ENCODE measurements at places on chromosomes 1 and 21.

- DNase-seq: no peak
Observed at GRCh38 chr1:244246334-244246733, 195.3 kb downstream of the ZBTB18 start.

GRCh38 chr1:59138402-59138801 is 158.5 kb upstream of the FGGY start:
- no peak for DNase-seq

DNA sequence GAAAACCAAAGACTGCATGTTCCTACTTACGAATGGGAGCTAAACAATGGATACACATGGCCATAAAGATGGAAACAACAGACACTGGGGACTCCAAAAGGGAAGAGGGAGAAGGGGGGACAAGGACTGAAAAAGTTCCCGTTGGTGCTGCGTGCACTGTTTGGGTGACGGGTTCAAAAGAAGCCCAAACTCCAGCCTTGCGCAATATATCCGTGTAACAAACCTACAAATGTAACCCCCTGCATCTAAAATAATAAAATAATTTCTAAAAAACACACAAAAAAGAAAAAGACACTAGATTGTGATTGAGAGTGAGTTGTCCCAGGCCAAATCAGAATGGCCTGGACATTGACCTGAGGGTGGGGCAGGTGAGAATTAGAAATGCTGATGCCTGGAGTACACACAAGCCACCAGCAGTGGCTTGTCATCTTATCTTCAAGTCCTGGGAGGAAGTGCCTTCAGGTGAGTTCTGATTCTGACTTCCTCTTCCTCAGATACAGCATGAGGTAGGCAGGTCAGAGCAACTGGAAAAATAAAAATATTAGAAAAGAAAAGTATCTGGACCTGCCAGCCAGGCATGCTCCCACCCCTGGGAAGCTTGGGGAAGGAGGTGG is 54.7 kb downstream of the SPATA46 start:
- no peak for DNase-seq

- DNase-seq: no peak
Observed at GRCh38 chr1:233082778-233083550, 132.6 kb downstream of the NTPCR start.
